ENCODE measurements at places on chromosomes 1 and 21.

- DNase-seq = no peak
Observed at GRCh38 chr1:148308832-148309458, 156.9 kb upstream of the NBPF11 start.

GRCh38 chr1:21337454-21337927 lies 47.2 kb upstream of the ECE1 start:
- DNase-seq = no peak

- DNase-seq = no peak
Observed at GRCh38 chr1:229888561-229889001, 178.5 kb upstream of the GALNT2 start.

GRCh38 chr1:186626356-186626932 lies 53.8 kb downstream of the PTGS2 start:
- no peak for DNase-seq

- DNase-seq = no peak
Observed at GRCh38 chr1:39268906-39269305, 64.4 kb downstream of the MACF1 start.

DNA sequence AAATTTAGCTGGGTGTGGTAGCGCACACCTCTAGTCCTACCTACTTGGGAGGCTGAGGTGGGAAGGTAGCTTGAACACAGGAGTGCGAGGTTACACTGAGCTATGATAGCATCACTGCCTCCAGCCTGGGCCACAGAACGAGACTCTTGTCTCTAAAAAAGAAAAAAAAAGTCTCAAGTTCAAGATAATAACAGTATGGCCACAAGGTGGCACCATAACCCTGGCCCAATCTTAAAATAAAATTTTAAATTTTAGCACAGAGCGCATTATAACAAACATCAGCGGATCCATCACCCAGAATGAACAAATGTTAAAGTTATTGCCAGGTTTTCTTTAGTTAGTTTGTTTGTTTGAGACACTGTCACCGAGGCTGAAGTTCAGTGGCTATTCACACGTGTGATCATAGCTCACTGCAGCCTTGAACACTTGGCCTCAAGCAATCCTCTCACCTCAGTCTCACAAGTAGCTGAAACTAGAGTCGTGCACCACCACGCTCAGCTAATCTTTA lies 2.9 kb upstream of the HTR6 start:
- DNase-seq = no peak

DNA sequence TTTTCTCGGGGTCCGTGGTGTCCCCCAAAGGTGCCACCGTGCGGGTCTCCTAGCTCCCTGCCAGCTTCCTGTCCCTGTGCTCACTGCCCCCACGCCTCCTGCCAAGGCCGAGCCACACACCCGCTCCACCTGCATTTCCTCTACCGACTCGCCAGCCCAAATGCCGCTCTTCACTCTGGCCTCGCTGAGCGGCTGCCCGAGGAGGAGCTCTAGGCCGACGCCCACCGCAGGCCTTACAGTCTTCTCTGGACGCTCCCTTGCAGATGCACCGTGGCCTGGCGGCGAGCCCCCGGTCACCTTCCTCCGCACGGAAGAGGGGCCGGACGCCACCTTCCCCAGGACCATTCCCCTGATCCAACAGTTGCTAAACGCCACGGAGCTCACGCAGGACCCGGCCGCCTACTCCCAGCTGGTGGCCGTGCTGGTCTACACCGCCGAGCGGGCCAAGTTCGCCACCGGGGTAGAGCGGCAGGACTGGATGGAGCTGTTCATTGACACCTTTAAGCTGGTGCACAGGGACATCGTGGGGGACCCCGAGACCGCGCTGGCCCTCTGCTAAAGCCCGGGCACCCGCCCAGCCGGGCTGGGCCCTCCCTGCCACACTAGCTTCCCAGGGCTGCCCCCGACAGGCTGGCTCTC lies 26.3 kb downstream of the FTCD start:
- no peak for DNase-seq

DNA sequence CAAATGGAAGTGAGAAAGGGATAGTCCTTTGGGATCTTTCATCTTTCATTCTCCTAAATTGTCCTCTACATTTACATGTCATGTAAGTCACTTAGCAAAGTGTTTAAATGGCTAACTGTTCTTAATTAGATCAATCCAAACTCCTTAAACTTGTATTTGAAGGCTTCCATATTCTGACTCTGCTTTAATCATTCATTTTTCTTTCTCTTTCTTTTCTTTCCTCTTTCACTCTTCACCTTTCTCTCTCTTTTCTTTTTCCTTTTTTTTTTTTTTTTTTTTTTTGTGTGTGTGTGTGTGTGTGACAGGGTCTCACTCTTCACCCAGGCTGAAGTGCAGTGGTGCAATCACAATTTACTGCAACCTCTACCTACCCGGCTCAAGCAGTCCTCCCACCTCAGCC lies 71.7 kb downstream of the RPS27 start:
- no peak for DNase-seq

GRCh38 chr1:92934395-92935378 lies 26.6 kb downstream of the DIPK1A start:
- DNase-seq = no peak

DNA sequence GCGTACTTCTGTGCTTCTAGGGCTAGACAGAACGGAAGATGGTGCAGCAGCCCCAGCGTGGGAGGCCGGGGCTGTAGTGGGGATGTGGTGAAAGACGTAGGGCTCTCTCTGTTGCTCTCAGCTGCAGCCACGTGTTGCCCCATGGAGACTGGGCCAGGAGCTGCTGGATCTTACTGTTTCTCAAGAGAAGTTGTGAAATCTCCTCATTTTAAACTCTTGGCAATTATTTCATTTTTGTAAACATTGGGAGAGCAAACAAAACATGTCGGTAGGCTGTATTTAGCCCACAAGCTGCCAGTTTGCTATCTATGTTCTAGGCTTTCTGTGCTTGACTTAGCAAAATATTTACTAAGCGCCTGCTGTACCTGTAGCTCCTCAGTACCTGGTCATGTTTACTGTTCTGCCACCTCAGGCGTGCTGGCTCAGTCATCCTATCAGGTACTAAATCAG lies 15.9 kb upstream of the ELOA start:
- DNase-seq = no peak

DNA sequence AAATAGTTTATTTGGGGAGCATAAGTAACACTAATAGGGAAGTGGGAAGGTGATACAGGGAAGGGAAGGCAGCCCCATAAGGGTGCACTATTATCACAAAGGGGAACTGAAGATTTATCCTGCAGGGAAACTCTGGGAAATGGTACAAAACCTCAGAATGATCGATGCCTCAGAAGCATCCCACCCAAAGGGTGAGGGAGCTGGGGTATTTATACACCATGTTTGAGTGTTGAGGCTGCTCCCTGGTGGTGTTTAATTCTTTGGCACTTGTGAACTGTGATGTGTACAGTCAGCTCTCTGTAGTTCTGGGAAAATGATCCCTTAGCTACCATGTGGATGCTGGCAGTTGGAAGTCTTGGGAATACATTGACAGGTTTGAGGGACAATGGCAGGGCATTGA lies 5.1 kb upstream of the TRIM62 start:
- DNase-seq = no peak

DNA sequence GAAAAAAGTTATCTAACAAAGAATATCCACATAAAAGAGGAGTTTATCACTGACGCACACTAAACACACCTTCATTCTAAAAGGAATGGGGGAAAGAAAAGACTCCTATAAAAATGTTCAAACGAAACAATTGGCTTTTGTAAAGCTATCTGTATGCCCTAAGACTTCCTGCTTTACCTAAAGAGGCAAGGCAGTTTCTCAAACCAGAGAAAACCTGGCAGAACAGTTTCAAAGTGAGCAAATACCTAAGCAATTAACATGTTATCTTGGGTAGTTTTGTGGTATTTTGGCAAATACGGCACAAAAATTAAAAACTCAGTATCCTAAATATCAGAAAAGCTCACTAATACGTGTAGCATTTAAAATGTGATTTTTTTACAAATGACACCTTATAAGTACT lies 1.9 kb downstream of the PUM1 start:
- DNase-seq = no peak

DNA sequence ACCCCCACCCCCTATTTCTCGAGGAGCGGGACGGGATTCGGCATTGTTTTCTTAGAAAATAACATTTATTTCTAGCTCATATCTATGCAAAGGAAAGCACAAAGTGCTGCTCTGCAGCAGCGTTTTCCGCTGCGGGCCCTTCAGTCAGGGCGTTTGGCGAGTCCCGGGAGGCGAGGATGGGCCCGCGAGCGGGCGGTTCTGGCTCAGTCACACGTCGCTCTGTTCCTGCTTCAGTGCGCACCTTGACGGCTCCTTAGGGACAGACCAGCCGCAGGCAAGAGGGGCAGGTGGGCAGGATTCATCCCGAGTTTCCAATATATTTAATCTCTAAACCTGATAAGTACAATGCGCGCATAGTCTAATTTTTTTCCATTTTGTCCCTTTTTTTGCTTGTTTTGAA lies 5.7 kb downstream of the DMRTA2 start:
- DNase-seq = no peak

DNA sequence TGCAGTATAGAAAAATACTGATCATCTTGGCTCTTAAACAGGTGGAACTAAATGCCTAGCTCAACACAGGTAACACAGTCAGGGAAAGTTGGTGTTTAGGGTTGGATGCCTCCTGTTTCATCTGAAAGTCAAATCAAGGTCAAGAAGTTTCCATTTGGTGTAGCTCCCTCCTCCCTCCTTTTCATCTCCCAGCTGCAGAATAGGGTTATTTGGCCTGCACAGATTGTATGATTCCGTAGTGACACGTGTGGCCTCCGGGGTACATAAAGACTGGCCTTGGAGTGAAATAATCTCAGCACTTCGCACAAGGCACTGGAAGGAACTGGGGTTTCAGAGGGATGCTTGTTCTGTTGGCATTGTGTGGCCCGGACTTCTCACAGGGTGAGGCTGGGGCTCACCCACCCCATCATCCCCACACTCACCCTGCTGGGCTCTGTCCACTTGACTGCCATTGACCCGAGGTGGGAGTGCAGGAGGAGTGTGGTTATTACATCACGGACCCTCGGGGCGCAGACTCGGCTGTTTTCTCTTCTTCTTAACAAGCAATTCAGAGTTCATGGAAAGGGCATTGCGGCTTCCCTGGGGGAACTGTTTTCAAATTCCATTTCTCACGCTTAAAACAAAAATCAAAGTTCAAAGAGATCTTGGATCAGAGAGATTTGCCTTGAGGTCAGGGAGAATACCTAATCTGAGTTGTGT lies 18.4 kb downstream of the IGSF5 start:
- DNase-seq = no peak

DNA sequence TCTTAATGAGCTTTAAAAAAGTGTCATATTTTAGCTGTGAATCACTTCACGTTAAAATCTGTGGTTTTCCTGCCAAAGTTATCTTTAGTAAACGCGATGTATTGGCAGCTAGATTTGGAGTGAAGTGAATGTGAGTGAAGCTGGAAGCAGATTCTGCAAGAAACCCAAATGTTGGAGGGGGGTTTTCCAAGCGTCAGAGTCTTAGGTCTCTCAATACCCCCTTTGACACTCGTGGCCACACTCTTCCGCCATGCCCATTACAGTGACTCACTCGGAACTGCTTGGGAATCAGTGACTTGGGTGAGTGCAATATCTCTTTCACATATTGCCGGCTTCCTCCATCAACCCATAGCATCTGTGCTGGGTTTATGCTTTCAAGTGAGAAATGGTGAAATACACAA lies 17.5 kb downstream of the B3GALT5 start:
- DNase-seq = peak; percentile 94

- no peak for DNase-seq
Observed at GRCh38 chr1:153350321-153350957, 1.8 kb upstream of the PGLYRP4 start.

GRCh38 chr1:237042526-237042891 lies 525 bp downstream of the RYR2 start:
- DNase-seq = no peak

GRCh38 chr1:50976111-50976889 lies 6.3 kb downstream of the CDKN2C start:
- DNase-seq = peak; percentile 33

GRCh38 chr21:42336054-42336453 lies 14.7 kb downstream of the TFF2 start:
- DNase-seq = no peak

DNA sequence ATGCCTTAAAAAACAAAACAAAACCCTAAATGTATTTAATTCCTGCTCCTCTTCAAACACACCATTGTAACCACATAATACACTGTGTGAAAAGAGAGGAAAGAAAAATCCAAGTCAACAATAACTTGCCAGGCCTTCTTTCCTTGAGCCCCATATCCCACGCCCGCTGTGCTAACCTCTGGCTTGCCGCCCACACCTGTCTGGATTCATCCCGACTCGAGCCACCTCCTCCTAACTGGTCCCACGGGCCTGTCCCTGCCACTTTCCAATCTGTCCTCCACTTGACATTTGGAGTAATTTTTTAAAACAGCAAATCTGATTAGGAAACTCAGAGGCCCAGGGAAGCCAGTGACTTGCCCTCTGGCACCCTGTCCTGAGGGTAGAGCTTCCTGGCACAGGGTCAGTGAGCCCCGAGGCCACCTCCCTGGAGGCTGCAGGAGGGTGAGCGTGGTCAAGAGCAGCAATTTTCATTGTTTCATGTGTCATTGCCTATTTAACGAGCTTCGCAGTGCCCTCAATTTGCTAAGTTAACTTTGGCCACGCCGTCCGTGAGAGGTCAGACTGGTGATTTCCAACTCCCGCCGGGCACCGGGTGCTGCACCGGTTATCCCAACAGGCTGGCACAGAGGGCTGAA lies 54.1 kb downstream of the B3GALT5 start:
- DNase-seq = no peak

DNA sequence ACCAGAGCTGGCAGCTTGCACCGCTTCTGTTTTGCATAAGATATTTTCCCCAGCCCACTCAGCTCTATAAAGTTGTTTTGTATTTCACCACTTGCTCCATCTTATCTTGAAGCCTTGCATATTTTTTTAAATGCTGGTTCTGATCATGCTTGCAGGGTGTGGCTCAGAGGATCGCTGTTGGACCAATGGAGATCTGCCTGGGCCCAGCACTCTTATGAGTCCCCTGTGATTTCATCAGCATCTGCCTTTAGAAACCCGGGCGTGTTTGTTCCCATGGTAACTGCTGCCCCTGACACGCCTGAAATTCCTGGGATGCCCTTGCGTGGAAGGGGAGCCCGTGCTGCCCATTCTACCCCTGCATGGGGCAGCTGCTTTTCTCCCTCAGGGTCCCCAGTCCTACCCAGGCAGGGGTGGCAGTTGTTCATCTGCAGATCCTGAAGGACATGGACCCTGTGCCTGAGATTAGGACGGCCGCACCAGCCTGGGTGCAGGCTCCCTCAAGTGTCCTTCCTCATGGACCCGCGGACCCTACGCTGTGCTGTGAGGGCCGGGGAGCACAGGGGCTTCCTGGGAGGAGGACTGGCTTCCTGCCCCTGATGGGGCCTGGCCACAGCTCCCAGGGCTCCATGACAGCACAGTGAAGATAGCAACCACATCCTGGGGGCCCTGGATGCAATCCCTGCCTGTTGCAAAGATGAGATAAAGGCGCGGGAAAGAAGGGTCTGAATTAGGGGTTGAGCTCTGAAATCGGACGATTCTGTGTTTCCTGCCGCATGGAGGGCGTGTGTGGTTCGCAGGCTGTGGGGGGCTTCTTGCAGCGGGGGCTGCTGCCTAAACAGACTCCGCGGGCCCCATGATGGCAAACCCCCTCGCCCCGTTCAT lies 226.5 kb downstream of the SDCCAG8 start:
- DNase-seq = no peak
